Foreskin fibroblast (primary cell): ENCODE measurements at places on chromosomes 6 and 20.

- DNase-seq, result no peak
Observed at GRCh38 chr20:57787151-57787989, 77.6 kb upstream of the PMEPA1 start.

DNA sequence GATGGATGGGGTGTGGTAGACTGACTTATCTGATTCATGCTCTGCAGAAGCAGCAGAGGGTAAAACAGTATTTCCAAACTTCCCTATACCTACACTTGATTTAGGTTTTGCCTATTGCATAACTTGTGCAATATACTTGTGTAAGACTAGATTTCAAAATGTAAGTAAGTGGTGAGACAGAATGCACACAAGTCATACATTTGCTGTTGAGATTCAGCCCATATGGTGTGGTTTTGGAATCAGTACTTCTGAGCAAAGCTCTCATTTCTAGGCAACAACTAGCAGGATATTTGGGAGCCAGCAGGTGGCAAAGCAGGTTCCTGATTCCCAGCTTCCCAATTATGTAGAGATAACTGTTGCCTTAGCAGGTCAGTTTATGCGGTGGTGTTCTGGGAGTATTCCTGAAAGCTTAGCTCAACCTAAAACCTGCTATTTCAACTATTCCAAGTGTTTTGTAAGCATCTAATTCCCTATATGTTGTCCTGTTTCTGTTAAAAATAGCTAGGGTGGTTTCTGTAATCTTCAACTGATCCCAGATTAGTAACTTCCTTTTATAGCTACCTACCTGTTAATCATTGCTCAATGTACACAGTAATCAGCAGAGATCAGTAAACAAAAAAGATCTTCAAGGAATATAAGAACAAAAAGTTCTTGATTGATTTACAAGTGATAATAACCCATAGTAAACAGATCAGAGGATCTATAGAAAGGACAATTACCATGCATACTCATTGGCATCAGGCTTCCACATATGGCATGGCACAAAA, 8.5 kb upstream of the FABP7 start:
- DNase-seq, result no peak

DNA sequence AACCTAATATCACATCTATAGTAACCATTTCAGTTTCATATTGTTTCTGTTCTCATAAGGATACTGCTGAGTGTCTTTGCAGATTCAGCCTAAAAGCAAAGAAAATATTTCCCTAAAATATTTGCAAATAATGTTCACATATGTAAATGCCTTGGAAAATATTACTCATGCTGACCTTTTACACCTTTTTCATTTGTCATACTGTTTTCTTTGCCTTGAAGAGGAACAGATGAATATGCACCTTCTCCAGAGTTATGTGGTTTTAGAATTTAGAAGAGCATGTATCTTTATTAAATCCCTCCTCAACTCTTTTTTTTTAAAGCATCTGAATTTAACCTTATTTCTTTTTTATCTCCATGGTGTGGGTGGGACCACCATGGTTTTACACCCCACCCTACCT, 32.5 kb downstream of the NDUFAF5 start:
- peak; percentile 4 for DNase-seq

DNA sequence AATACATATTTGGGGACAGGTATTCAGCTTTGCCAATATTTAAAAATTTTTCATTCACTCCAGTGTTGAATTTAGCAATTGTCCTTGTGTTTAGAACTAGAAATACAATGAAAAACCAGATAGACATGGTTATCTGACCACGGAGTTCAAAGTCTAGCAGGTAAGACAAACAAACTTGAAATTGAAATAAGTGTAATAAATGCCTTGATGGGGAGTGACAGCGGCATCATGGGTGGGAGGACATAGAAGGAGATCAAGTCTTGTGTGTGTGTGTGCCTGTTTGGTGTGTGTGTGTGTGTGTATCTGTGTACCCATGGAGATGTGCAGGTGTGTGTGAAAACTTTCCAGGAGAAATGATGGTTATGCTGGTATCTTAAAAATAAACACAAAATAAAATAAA, 750.0 kb upstream of the CITED2 start:
- no peak for DNase-seq

DNA sequence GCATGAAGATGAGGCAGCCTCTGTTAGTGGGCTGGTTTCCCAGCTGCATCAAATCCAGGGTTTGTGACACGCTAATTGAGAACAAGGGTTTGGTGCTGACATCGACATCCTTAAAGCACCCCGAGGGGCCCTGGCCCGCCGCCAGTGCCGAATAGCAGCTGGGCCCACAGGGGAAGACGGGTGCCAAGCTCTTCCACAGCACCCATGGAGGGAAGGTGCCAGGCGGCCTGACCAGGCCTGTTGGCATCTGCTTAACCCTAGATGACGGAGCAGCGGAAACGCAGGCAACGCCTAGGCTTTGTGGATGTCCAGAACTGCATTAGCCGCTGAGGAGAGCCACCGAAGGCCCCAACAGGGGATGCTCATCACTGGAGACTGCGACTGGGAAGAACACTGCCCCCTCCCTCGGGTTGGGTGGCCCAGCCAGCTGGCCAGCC, 16.0 kb downstream of the UQCC2 start:
- DNase-seq, result peak; percentile 72

GRCh38 chr20:21378259-21378658, 19.1 kb downstream of the NKX2-4 start:
- no peak for DNase-seq
